Right ventricle myocardium inferior (tissue), 1 donor: ENCODE measurements at places on chromosomes 16 and 17.

DNA sequence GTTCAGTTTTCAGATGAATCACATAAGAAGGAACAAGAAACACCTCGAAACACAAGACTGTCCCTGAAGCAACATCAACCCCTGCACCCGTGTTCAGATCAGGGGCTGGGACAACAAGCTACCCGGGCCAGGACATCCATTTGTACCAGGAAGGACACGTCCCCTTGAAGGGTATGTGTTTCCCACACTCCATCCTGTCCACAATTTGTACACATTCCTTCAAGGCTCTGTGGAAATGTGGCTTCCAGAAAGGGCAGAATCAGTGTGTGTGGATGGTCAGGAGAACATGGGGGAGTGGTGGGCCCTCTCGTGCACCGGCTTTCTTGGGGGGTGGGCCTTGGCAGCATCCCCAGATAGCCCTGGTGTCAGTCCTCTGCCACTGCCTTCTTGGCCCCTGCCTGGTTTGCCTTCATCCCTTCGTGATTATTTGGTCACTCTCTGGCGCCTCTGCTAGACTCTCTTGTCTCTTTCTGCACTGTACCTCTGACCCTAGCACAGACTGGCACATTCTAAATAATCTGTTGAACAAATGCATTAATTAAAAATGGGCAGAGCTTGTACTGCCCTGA lies 10.3 kb downstream of the KIFC3 start:
- no peak for DNase-seq

DNA sequence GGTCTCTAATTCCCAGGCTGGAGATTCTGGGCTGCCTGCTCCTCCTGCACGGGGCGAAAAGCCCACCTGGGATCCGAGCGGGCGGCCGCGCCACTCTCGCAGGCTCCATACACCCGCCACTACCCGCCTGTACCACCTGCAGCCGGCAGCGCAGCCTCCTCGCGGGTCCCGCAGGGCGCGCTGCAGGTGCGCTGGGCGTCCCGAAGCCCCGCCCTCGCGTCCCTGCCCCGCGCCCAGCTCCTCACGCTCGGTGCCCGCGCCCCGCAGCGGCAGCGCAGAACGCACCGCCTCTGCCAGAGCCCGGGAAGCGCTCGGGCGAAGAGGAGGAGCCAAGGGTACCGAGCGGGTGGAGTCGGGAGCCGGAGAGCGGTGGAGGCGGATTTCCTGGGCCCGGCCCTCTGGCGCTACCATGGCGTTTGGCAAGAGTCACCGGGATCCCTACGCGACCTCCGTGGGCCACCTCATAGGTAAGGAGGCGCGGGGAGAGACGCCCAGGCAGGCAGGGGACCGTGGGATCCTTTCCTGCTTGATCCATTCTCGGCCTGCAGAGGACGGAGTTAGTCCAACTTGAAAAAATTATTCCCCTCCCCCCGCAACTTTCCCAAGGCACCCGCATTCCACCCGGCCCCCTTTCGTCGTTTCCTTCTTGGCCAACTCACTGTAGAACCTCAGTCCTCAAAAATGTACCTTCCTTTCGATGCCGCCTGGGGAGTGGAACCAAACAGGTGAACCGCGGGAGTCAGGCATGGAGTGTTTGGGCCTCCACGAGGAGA lies at the start of gene TOM1L1:
TOM1L1 (plus strand) TSS at position 396 of the 773 bp plus-strand sequence; CDS start at position 410, 14 bp downstream.
- DNase-seq = peak; percentile 86

GRCh38 chr16:68529608-68529930 lies 9.5 kb upstream of the ZFP90 start:
- no peak for DNase-seq

- DNase-seq = no peak
These were observed 128.7 kb downstream of the XYLT1 start for GRCh38 chr16:17342031-17342430.

DNA sequence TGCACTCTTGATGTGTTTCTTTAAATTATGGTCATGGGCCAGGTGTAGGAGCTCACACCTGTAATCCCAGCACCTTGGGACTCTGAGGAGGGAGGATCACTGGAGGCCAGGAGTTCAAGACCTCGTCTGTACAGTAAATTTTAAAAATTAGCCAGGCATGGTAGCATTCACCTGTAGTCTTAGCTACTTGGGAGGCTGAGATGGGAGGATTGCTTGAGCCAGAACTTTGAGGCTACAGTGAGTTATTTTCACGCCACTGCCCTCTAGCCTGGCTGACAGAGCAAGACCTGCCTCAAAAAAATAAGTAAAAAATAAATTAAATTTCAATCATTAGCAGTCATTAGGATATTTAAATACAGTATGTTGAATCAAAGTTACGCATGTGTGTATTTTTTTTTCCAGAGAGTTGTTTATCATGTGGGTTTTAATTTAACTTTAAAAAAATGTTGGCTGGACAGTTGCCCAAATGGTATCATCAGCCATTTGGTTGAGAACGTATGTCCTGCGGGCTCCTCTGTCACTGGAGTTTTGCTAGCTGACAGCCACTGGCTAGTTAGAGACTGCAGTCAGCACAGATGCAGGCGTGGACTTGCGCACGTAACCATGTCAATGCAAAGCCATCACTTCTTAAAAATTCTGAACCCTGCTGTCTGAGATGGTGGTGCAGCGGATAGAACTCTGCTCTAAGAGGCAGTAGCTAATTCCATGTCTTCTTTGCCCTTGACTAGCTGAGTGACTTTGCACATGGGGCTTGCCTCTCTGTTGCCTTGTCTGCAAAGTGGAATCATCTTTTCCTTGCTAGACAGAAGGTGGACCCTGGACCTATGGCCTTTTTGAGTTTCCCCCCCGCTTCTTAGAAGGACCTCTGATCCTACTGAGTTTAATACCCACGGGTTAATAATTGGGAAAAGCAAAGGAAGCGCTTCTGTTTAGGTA lies 40.0 kb downstream of the MAPT start:
- no peak for DNase-seq

- no peak for DNase-seq
These were observed 15.7 kb downstream of the TMIGD1 start for GRCh38 chr17:30318155-30318554.

GRCh38 chr17:82981141-82981730 lies 98.2 kb upstream of the METRNL start:
- no peak for DNase-seq

GRCh38 chr17:40313668-40314583 lies 4.9 kb downstream of the RARA start:
- DNase-seq = no peak

GRCh38 chr16:66908116-66908515 lies 10.6 kb downstream of the CDH16 start:
- no peak for DNase-seq

GRCh38 chr17:35841505-35841904 lies 27.2 kb downstream of the HEATR9 start:
- DNase-seq = no peak

GRCh38 chr17:47162013-47162622 lies 27.0 kb downstream of the CDC27 start:
- DNase-seq = no peak

DNA sequence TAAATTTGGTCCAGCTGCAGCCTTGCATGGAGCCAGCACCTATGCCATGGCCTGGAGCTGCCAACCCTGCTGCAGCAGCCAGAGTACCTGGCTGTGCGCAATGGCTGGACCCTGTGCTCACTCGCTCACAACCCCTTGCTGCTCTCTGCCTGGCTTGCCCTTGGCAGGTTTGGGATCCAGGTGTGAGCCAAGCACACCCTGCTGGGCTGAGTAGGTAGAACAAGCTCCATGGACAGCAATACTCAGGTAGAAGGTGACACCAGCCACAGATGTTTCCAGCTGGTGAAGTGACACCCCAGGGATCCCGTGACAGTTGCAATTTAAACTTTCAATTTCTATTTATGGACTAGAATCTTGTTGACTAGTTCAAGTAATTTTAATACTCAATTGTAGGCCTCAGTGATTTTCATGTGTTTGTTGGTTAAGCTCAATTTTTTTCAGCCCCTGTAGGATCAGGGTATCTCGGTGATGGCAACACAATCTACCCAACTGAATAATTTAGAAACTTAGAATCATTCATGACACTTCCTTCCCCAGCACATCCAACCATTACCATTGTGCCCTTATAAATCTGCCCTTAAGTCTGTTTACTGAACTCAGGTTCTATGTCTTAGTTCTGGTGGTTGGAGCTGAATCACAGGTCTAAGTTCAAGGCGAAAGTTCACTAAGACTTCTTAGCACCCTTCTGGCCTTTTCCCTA lies 480.0 kb downstream of the PMP22 start:
- peak; percentile 60 for DNase-seq

DNA sequence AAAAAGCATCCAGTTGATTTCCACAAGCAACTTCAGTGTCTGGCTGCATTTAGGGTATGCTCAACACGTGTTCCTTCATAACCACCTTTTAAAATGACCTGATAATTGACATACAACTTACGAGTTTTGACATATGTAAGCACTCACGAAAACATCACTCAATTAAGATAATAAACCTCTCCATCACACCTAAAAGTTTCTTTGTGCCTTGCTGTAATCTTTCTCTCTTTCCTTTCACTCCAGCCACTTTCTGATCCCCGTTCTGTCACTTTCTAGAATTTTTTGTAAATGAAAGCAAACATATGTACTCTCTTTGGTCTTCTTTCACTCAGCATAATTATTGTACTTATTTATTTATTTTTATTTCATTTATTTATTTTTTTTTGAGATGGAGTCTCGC lies 20.7 kb upstream of the UBE2G1 start:
- no peak for DNase-seq

DNA sequence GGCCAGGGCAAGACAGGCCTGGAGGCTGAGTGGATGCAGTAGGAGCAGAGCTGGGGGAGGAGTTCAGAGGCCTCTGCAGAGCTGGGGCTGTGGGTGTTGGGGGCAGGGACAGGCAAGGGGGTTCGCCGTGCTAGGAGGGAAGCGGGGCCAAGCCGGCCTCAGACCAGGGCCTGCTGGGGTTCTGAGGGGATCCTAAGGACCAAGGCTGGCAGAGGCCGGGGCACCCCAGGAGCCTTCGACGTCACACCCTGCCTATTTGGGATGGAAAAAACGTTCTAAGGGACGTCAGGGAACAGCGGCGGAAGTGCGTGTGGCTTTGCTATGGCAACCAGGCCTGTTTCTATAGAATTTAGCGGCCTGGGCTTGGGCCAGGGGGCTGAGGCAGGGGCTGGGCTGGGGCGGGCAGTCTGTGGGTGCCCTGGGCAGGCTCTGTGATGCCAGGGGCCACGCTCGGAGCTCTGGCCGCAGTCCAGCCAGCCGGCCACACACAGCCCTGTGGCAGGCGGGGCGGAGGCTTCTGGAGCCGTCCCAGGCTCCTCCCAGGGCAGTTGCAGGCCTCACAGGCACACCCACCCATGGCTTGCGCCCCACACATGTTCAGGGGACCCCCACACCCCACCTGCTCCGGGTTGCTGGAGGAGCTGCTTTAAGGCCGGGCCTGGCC lies 3.7 kb downstream of the TRAF7 start:
- no peak for DNase-seq

- DNase-seq = no peak
These were observed 4.0 kb upstream of the BRD7 start for GRCh38 chr16:50372611-50373344.

DNA sequence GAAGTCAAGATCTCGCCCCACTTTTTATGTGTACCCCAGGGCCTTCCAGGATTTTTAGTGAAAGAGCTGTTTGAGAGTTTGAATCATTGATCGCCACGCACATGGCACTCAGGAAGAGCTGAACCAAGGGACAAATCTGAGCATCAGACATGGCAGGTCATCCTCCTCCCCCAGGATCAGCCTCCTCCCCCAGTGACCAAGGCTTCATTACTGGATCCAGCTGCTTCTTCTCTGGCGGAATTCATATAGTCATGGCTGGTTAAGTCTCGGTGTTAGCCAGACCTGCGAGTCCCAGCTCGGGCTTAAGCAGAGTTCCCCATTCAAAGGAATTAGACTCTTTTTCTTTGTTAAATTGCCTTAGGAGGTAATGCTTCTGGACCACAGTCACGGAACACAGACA lies 32.5 kb downstream of the CDRT4 start:
- DNase-seq = no peak

- no peak for DNase-seq
These were observed 14.1 kb downstream of the HEXIM2 start for GRCh38 chr17:45175759-45176115.

- no peak for DNase-seq
These were observed 570 bp upstream of the NME3 start for GRCh38 chr16:1771864-1772361.

DNA sequence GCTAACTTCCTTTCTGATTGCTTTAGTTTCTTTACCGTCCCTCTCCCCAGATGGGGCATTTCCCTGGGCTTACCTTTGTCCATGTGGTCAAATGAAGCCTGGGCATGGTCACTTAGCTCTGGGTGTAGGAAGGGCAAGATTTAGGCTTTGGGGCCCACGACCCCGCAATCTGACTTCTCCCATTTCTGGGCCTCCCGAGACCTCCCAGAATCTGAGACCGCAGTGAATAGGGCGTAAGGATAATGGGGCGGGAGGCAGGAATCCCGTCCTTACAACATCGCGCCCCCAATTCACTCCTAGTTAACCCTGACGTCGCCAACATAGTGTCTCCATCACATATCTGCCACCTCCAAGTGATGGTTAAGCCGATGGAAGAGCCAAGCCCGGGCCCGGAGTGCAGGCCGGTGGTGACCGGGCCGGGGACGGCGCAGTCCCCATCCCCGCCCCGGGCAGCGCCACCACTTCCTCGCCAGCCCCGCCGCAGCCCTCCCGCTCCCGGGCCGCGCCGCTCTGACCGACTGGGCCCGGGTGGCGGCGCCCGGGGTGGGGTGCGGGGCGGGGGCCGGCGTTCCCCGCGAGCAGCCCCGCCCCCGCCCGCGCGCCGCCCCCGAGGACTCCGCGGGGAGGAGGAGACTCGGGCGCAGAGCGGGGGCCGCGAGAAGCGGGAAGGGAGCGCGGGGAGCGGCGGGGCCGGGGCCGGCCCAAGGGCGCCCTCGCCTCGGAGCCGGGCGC lies at the start of gene RHBDL3:
RHBDL3 (plus strand) TSS at position 641 of the 732 bp plus-strand sequence. CDS start 358 bp downstream, outside the sequence.
- DNase-seq = no peak

DNA sequence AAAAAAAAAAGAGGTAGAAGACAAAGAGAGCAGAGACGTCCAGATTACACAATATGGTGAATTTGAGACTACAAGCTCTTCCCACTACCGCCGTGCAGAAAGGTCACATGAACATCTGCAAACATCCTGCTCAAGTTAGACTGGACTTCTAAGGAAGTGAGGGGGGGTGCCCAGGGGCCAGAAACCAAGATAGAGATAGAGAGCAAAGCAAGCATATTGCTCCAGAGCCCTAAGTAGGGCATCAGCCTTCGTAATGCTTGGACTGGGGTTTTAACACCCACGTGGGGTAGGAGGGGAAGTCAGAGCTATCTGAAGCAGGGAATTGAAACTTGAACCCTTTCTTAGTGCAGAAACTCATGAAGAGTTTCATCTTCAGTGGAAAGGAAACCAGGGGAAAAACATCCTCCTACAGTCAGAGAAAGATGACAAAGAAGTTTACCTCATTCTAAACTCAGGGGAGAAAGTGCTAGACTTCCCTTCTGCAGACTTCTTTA lies 8.7 kb downstream of the CLEC19A start:
- peak; percentile 76 for DNase-seq

GRCh38 chr16:29961127-29961478 lies 776 bp upstream of the TMEM219 start:
- DNase-seq = no peak

- DNase-seq = no peak
These were observed 62.5 kb downstream of the FTO start for GRCh38 chr16:53766304-53767016.
